ENCODE measurements at places on chromosomes 7 and 10.

GRCh38 chr10:4546500-4546899, 279.5 kb upstream of the AKR1E2 start:
- peak; percentile 27 for DNase-seq

GRCh38 chr7:122219253-122219865, 75.3 kb upstream of the AASS start:
- no peak for DNase-seq

GRCh38 chr7:25664593-25664992, 436.3 kb upstream of the NPVF start:
- DNase-seq = no peak

DNA sequence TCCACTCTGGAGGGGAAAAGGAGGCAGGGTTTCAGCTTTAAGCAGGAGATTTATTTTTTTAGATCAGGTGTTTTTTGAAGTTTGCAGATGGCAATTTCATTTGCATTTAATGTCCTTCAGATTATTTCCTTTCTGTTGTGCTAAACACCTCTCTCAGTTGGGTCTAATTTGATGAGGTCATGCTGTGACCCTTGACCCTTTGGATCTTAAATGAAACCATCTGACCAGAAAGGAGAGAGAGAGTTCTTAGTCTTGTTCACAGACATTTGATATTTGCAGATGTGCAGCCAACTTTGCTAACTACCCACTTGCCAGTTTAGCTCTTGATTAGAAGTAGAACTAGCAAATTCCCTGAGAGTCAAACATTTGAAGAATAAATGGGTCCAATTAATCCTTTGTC, 101.5 kb upstream of the RAB11FIP2 start:
- DNase-seq = no peak

DNA sequence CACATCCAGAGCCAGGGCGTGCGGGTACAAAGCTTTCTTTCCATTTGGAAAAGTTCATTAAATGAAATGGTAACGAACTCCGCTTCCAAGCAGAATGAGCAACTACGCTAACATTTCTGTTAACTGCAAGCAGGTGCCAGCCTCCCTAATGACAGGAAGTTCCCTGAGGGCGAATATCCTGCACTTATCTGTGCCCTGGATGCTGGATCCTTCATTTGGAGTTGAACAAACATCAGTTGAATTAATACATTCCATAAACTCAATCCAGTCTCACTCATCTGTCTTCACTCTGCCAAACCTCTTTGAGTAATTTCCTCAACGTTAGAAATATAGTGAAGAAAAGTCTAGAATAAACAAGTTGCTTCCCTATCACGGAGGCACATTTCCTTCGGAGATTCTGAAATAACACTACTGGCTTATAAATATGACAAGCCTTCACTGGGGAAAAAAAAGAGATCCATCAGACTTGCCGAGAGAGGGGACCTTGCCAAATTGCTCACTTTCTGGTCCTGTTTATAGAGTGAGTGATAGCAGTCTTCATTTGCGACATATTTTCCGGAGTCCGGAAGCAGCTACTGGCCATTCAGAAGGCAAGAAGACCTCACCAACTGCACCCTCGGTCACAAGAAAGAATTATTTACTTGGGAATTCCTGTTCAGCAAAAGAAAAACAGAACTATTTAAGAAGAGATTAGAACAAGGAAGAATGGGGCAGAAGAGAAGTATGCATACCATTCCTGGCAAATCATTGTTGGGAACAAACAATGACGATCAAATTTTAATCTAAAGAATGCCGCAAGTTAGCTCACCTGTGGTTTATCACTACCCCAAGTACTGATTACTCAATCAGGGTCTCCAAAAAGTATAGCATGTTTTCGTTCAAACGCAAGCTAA, 196.4 kb downstream of the FAM107B start:
- no peak for DNase-seq

GRCh38 chr10:1851762-1852161, 114.4 kb upstream of the ADARB2 start:
- no peak for DNase-seq

- DNase-seq = no peak
These were observed 63.6 kb upstream of the HGF start for GRCh38 chr7:81833401-81833800.

GRCh38 chr7:83359108-83359507, 196.4 kb upstream of the PCLO start:
- DNase-seq = no peak

GRCh38 chr7:81110673-81111072, 191.8 kb upstream of the SEMA3C start:
- DNase-seq = no peak

GRCh38 chr10:122638106-122638505, 61.5 kb downstream of the C10orf120 start:
- no peak for DNase-seq

GRCh38 chr10:70760271-70760787, 24.8 kb downstream of the TBATA start:
- DNase-seq = no peak

- peak; percentile 73 for DNase-seq
These were observed 3.8 kb downstream of the DEPP1 start for GRCh38 chr10:44974628-44975430.

GRCh38 chr10:89846281-89846630, 144.9 kb downstream of the KIF20B start:
- DNase-seq = no peak

DNA sequence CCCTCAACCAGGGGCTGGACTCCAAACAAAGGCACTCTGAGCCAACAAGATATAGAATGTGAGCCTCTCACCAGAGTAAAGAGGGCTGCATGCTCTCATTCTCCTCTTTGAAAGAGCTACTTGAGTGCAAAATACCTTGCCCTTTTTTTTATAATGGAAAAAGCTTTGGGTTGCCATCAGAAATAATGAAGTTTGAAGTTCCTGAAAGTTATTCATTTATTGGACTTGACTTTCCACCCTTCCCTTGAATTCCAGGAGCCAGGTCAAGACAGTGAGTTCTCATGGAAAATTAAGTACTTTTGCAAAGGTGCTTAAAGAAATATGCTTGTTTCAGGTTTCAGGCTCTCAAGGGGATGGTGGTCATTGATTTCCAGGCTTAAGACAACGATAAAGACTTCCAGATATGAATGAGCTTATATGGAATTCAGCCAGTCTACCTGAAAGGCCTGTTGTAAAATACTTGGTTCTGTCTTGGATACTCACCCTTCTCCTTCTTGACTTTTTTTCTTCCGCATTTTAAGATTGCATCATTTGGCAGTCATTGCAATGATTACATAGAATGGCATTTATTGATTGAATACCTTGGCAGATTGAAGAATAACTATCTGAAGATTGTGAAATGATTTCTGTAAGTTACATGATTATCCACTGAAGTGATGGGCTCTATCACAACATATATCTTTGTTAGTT, 696.4 kb downstream of the INHBA start:
- DNase-seq = no peak

DNA sequence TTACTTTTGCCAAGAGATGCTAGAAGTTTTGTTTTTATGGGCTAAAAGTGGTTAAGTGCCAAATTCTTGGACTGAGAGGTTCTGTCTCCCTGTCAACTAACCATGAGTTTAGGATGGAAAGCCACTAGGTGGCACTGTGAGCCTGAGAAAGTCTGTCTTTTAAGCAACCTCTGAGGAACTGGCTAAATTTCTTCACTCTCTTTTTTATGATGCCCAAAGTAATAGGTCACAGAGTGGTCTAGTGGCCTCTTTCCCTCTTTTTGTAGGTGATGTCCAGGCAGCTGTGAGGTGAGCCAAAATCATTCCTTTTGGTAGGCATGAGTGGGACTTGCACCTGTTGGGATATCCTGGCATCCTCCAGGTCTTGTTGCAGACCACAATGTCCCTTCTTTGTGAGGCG, 56.8 kb downstream of the SND1 start:
- DNase-seq = peak; percentile 67

- DNase-seq = peak; percentile 50
These were observed 486 bp downstream of the HIPK2 start for GRCh38 chr7:139777133-139777891.

GRCh38 chr7:64558781-64559180, 4.1 kb downstream of the ZNF680 start:
- no peak for DNase-seq

DNA sequence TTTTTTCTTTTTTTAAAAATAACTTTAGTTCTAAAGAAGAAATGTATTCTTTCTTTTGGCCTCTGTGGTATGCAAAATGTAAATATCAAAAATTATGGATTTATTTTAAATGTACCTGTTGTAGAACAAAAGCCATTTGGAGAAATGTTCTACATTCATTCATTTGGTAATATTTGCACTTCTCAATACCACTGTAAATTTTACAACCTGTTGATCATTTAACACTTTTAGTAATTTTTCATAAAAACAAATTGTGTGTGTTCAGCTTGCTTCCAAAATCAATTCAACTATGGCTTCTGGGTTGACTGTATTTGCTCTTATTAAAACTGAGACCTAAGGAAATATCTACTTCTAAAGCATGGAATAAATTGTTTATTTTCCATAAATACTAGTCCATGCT, 2.3 kb upstream of the IGF2BP3 start:
- DNase-seq = no peak

GRCh38 chr10:132187430-132188138, 836 bp downstream of the DPYSL4 start:
- DNase-seq = peak; percentile 22

DNA sequence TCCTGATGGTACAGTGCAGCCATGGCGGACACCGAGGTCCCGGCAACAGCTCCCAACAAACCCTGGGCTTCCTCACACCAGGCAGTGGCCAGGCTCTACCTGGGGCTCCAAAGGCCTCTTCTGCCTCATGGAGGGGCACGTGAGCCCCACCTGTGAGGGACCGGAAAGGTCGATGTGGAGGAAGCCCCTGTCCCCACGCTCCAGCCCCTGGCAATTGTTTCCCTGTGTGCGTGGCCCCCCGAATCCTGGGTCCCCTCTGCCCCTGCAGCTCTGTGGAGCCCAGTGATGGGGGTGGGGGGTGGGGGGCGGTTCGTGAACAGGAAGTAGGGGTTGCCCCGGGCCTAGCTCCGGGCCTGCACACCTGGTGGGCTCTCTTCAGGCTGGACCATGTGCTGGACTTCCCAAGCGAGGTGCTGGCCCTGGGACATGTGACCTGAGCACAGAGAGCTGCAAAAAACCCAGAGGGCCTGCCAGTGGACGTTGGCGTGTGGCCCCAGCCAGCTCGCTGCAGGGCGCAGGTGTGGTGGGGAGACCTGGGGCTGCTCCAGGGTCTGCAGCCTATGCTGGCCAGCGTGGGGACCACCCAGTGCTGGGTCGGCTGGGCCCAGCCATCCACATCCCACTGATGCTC, 72.6 kb downstream of the INPP5A start:
- no peak for DNase-seq

DNA sequence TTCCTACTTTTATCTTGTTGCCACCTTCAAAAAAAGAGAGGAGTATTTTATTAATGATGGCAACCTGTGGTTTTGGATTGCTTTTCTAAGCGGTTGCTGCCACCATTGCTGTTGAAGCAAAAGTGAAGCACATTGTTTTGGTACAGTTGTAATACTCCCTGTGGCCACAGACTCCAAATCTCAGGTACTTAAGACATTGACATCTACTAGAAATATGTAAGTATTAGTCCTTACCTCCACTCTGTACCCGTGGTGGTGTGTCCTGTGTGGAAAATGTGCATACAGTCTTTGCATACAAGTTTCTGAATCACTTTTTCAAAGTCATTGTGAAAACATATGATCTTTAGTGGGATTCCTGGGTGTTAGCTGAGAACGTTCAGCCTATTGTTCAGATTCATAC, 85.7 kb downstream of the ANLN start:
- DNase-seq = peak; percentile 13

- no peak for DNase-seq
These were observed 80.7 kb upstream of the KIAA1217 start for GRCh38 chr10:24128066-24128730.

DNA sequence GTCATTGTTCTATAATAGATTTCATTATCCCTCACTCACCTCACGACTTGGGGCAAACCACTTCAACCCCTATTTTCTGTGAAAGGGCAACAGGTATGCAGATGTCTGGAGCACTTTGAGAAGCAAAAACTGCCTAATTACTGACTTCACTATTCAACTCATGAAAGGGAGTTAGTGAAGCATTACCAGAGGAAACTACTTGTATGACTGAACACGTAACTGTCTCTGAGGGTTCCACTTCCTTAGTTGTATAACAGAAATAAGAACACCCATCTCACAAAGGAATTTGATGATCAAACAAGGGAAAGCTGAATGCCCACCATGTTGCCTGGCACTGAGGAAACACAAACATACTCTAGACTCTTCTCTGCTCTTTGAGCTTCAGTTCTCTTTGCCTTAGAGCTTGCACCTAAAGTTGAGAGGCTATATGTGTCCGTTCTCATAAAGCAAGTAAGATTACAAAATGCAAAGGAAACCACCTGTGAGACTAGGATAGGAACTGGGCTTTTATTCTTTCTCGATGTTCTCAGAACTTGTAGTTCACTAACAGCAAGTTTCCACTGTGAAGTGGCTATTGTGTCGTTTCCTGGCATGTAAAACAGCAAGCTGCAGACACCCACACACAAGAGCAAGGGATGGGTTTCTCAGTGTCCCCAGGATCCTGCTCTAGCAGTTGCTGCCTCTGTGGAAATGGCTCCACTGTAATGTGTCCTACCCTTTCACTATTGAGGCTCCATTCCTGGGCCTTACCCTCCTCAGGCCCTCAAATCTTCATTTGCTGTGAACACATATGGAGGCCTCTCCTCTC, 2.6 kb downstream of the TMEM243 start:
- peak; percentile 26 for DNase-seq

GRCh38 chr7:81094952-81095351, 176.1 kb upstream of the SEMA3C start:
- DNase-seq = no peak

DNA sequence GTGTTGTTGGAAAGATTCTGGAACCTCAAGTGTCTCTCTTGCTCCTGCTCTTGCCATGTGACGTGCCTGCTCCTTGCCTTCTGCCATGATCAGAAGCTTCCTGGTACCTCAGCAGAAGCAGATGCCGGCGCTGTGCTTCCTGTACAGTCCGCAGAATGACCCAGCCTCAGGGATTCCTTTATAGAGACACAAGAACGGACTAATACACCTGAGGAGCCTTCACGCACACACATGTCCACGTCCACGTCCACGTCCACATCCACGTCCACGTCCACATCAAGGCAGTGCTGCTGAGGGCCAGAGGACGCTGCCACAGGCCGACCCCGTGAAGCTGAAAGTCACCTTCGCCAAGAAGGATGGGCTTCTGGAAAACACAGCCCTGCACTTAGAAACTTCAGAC, 190.1 kb downstream of the MAD1L1 start:
- no peak for DNase-seq
